Stimulated activated CD8-positive, alpha-beta memory T cell treated with anti-CD3 and anti-CD28 coated beads, Interleukin-4, amount 100 ng/mL, for 1 hour (primary cell): ENCODE measurements at places on chromosomes 2 and 18.

DNA sequence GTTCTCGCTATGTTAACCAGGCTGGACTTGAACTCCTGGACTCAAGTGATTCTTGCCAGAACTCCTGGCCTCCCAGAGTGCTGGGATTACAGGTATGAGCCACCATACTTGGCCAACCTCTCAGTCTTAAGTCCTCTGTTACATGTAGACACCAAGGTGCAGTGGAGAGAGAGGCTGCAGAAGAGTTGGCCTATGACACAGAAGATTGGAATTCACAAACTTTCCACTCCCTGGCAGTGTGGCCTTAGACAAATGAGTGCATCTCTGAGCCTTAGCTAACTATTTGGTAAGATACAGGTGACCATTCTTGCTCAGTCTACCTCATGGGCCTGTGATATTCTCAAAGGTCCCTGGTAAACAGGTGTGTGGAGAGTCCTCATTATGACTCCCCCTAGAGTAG lies 159.7 kb downstream of the MYCN start:
- no peak for DNase-seq

DNA sequence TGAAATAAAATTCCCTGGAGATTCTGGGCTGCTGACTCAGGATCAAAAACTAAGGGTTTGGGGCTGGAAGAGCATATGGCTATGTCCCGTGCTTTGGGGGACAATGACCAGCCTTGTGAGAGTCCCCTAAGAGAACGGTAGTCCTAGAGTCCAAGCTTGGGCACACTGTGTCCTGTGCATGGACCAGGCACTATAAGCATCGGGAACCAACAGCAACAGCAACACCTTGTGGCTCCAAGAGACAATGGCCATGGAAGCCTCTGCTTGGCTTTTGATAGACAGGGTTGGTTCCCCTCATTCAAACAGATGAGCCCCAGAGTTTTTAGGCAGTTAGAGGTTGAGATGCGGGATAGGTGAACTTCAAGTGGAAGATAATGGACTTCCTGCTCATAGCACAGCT lies 294.4 kb upstream of the CHAC2 start:
- DNase-seq, result no peak

GRCh38 chr2:7052404-7052803 lies 135.2 kb downstream of the RNF144A start:
- no peak for DNase-seq

- DNase-seq, result no peak
Measured at GRCh38 chr18:56445422-56445821, 193.0 kb downstream of the TXNL1 start.

GRCh38 chr2:145339646-145340045 lies 819.7 kb upstream of the ZEB2 start:
- DNase-seq, result no peak

DNA sequence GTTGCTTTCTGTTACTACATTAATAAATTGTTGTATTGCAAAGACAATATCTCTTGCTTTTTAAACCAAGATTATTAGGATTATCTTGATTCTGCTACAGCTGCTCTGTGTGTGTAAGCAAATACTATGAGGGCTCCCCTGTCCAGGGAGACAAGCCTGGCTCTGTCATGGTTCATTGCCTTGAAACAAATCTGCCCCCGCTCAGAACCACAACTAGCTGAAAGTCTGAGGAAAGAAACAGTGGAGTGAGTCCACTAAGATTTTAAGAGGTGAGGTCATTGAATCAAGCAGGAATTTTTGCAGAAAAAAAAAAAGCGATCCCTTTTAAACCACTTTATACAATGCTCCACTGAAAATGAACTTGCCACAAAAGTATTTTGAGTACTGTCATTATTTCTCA lies 30.8 kb upstream of the LRRTM4 start:
- no peak for DNase-seq

- DNase-seq, result no peak
Measured at GRCh38 chr2:232571026-232571474, 20.6 kb downstream of the EIF4E2 start.

GRCh38 chr2:223050900-223051504 lies 988 bp upstream of the KCNE4 start:
- DNase-seq, result no peak

DNA sequence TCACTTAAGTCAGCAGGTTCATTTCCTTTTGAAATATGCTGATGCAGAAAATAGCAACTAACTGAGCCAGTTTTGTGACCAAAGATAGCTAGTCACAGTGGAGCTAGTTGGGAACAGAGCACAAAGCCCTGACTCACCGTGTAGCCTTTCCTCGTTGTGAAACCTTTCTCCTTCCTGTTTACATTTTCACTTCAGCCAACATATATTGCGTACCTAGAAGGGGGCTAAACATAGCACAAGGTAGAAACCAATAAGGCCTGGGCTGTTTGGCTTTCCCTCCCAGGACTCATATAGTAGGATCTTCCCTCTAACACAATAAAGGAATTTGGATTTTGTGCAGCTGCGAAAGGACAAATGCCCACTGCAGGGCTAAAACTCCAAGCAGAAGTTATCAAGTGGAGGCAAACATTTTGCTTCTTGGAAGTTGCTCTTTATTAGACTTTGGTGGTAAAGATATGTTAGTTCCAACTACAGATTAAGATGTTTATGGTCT lies 24.5 kb upstream of the LPIN2 start:
- no peak for DNase-seq

GRCh38 chr2:181741756-181742155 lies 61.4 kb upstream of the NEUROD1 start:
- no peak for DNase-seq

DNA sequence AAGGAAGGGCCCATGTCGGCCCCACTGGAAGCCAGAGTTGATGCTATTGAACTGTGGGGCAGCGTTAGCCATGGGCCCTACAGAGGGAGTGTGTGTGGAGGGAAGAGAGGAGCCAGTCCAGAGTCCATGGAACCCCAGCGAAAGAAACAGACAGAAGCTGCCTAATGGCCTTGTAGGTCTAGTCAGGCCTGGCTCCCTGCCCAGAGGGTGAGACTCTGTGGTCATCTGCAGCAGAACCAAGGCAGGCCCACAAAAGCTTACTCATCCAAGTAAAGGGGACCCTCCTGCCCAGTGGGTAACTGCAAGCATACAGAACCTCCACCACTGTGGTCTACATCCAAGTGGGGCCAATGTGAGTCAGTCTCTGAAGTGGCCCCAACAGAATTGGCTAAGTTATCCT lies 439.8 kb downstream of the TGIF1 start:
- no peak for DNase-seq

- DNase-seq, result no peak
Measured at GRCh38 chr2:234469972-234470371, 26.9 kb downstream of the ARL4C start.

DNA sequence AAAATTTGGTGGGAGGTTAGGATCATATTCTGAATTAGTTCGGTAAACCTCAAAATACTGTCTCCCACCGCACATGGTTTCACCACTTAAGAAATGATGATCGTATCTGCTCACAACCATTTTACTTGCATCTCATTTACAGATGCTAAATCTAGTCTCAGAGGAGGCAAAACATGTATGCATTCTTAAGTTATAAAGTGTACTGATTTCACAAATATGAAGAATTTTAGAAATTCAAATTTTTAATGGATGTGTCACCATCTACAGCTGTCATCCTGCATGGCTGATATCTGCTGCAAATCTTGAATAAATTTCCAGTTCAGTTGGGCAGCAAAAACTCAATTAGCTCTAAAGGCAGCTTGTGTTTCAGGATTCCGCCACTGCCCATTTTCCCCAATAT lies 243.3 kb upstream of the KCNJ3 start:
- DNase-seq, result no peak

- no peak for DNase-seq
Measured at GRCh38 chr2:220182790-220183189, 555.4 kb downstream of the SLC4A3 start.

DNA sequence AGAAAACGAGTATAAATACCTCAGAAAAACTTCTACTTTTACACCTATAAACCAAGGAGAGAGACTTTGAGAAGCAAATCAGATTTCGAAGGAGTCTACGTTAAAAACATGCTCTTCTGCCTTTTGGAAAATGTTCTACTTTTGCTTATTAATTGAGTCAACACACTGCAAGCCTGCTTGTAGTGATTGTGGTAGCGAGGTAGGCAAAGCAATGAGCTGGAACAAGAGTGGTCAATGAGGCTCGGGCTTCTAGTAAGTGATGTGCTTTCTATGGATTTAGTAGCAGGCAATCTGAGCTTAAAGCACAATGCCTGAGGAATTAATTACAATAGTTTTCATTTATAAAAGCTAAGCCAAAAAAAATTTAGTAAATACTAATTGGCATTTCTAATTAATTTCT lies 103.4 kb upstream of the TFCP2L1 start:
- DNase-seq, result no peak

- no peak for DNase-seq
Measured at GRCh38 chr2:74201596-74201995, 3.2 kb downstream of the MTHFD2 start.

DNA sequence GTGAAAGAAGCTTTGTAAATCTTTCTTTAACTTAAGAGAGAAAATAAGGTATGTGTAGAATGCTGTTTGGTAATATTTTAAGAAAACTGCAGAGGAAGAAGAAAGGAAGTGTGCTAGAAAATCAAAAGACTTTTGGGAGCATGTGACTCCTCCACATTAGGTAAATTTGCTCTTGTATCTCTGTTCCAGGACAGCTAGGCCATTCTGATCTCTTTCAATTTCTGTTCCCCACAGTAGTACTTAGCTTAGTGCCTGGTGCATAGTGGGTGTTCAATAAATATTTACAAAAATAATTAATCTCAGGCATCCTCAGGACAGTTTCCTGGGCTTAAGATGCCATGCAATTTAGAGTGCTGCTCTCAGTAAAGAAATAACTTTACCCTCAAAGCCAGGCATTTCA lies 105.0 kb downstream of the GPD2 start:
- no peak for DNase-seq

DNA sequence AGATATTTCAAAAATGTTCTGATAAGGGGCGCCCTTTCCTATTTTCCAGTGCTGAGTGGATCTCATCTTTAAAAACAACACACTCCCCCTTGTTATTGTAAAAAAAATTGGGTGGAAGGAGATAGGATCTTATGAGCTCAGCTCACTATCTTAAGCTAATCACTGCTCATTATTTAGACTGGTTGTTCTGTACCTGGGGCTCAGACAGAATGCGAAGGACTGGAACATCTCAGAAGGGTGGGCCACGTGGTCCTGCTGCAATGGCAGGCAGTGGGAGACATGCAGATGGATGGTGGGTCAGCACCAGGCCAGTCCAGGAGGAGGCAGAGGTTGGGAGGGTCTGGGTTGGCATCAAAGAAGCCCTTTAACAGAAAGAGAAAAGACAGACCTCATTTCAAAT lies 48.3 kb upstream of the GPR155 start:
- no peak for DNase-seq

GRCh38 chr2:170587922-170588321 lies 127.2 kb upstream of the SP5 start:
- no peak for DNase-seq

GRCh38 chr2:236935083-236935482 lies 150.6 kb upstream of the COPS8 start:
- DNase-seq, result no peak

GRCh38 chr2:191804766-191805165 lies 42.1 kb downstream of the CAVIN2 start:
- no peak for DNase-seq

DNA sequence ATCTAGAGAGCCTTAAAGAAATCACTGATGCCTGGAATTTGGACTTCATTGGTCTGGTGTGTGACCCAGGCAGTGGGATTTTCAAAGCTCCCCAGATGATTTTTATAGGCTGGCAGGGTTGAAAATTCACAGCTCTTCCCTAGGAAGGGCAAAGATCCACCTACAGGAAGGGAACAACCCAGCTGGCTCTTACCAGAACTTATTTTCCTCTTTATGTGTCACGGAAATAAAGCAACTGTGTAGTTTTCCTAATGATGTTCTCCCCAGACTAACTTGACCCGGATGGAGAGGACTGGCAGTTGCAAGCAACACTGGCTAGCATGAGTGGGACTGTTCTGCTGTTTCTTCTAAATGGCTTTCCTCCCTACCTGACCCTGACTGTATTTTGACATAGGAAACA lies 235.6 kb downstream of the ALPK2 start:
- DNase-seq, result no peak
